Regular cardiac myocyte (primary cell): ENCODE measurements at places on chromosomes 7 and 10. TPM values are rescaled to one million over a fixed set of nuclear protein-coding genes. Genes with fewer than 3 reads are reported as not detected.

The CD36 gene
- 406 and 4,004 TPM in 2 replicates for total RNA-seq

The SPAG6 gene
- under 0.01 TPM in 1 of 2 replicates, not detected in the other for total RNA-seq

The C10orf53 gene
- total RNA-seq: not detected in 2 replicates

The MRC1 gene
- total RNA-seq: 0.19 and 0.28 TPM in 2 replicates

The PKD1L1 gene
- 0.19 and 0.28 TPM in 2 replicates for total RNA-seq

The INSYN2A gene
- total RNA-seq: under 0.01 TPM in 2 replicates

The ANKMY2 gene
- total RNA-seq: 25.5 and 33.0 TPM in 2 replicates

The NUTM2A gene
- 0.28 and 0.58 TPM in 2 replicates for total RNA-seq

The CRPPA gene
- 2.0 and 2.5 TPM in 2 replicates for total RNA-seq

The UNCX gene
- total RNA-seq: not detected in 2 replicates

The TDRD1 gene
- total RNA-seq: 1.9 and 5.1 TPM in 2 replicates

The SH2D4B gene
- under 0.01 TPM in 2 replicates for total RNA-seq

The PLEKHA1 gene
- total RNA-seq: 22.4 and 30.4 TPM in 2 replicates
